ENCODE measurements at places on chromosomes 3 and 15.
A peak's percentile ranks its signal among the peaks of the same experiment; 100 is the strongest.

- peak; percentile 19 for DNase-seq
These were observed 23.2 kb downstream of the CPEB1 start for GRCh38 chr15:82624008-82624407.

DNA sequence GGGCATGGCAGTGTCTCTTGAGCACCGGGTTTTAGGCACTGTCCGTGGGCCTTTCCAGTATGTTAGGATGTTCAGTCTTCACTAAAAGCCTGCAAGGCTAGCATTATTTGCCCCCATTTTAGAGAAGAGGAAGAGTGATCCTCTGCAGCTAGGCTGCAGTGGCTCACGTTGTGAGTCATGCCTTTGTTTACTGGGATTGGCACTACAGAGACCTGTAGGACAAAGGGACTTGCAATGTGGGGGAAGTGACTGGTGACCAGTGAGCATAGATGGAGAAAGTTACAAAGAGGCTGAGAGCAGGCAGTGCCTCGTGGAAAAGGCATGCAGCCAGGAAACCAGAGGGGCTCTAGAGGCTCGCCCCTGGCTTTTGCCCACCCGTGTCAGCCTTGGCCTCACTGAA is 26.8 kb upstream of the CPNE9 start:
- DNase-seq, result no peak

GRCh38 chr15:94293411-94294402 is 62.3 kb downstream of the MCTP2 start:
- DNase-seq, result no peak

- DNase-seq, result peak; percentile 49
These were observed 31.6 kb upstream of the VPS39 start for GRCh38 chr15:42239528-42240182.

DNA sequence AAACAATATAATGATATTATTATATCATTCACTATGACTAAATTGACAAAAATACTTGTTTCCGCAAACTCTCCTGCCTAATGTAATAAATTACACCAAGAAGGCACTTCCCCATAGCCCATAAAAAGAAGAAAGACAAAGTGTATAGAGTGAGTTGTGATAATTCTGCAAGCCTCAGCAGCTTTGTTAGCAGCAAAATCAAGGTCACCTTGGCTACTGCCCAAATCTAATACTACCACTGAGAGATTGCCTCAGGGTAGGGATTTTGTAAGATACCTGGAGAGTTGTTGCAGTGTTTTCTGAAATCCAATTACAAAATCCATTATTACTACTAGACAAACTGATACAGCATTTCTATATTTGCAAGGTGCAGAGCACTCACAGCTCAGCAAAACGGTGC is 503.5 kb downstream of the FGF12 start:
- no peak for DNase-seq

GRCh38 chr3:29164825-29165224 is 116.0 kb upstream of the RBMS3 start:
- no peak for DNase-seq

GRCh38 chr3:42590989-42591756 is 513 bp downstream of the SS18L2 start:
- DNase-seq, result peak; percentile 8

DNA sequence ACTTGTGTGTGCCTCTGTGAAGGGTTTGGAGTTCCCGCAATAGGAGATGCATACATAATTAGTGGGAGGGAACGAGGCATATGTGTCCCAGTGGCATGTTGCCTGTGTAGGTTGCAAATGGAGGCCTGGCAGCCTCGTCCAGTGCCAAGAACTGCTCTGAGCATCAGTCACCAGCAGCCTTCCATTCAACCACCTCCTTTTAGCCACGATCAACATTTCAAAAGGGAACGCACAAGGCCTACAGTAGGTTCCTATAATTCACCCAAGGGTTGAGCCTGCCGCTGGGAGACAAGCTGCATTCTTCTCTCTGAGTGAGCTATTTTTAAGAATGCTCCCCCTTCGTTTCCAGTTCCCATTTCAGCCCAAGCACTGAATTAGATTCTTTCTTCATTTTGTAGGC is 78.8 kb upstream of the CTNNB1 start:
- peak; percentile 13 for DNase-seq

- peak; percentile 97 for DNase-seq
These were observed 585 bp downstream of the KIF23 start for GRCh38 chr15:69414701-69415167.

DNA sequence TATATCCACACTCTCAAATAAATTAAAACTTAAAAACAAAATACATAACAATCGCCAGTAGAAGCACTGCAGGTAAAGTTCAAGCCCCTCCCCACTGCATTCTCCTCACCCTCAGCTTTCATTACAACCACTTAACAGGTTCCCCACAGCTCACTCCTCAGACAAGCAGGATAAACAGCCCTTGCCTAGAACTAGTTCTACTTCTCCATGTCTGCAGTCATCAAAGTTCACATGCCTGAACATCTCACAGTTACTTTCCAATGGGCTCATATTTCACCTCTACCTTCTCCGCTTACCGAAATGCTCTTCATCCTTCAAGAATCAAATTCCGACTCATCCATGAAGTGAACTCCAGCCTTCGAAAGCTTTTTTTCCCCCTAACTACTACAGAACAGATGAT is 4.1 kb downstream of the YEATS2 start:
- DNase-seq, result no peak

- DNase-seq, result peak; percentile 3
These were observed 166.0 kb upstream of the SATB1 start for GRCh38 chr3:18591120-18591519.

- DNase-seq, result peak; percentile 53
These were observed 515.9 kb downstream of the NLGN1 start for GRCh38 chr3:173913397-173913796.

Data from fibroblast of skin of back (primary cell).